ENCODE measurements at places on chromosomes 1 and 21.

DNA sequence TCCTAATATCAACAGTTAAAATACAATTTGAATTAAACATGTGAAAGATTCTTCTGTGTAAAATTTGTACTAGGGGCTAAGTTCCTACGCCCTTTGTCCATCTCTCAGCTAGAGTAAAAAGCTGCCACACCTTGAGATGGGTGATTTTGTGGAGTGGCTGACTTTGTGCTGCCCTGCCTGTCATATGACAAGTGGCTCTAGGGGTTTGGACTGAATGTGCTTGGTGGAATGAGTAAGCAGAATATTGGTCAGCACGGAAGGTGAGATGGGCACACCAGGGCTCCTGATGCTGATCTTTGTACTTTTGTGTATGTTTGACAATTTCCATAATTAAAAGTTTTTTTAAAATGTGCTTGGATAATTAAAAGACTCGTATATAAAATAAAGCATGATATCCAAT lies 133.6 kb upstream of the SLC45A1 start:
- no peak for DNase-seq

GRCh38 chr21:42836402-42836666 lies 43.0 kb downstream of the WDR4 start:
- DNase-seq: no peak

DNA sequence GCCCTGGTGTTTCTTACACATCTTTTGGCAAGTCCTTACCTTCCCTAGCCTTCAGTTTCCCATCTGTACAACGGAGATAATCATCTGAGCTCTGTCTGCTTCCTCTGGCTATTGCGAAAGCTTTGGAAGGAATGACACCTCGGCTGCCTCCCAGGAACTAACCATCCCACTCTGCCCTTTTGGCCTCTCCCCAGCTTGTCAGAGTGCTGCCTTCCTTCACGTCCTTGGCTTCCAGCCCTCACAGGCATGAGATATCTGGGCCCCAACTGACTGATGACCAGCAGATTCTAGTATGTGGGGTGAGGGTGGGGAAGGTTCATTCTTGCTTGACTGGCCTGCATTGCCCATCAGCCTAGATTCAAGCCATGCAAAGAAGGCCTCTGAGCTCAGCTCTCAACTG lies 253.1 kb upstream of the FGGY start:
- no peak for DNase-seq

DNA sequence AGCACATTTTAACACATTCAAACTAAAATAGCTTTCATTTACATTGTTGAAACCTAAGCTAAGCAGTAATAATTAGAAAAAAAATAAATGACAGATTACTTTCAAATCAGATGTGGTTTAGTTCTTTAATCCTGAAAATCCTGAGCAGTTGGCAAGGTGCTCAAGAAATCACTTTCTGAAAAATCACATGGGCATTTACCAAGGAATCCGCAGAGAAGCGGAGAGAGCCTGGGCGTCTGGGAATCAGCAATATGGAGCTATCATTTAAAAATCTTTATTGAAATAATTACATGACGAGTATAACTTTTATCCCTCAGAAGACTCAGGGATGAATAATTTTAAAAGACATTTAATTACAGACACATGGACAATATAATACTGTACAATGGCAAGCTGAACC lies 30.2 kb downstream of the GRIK1 start:
- DNase-seq: no peak

GRCh38 chr1:5887349-5887970 lies 104.8 kb downstream of the NPHP4 start:
- DNase-seq: no peak

GRCh38 chr21:37848721-37849490 lies 67.4 kb downstream of the KCNJ6 start:
- DNase-seq: no peak

- no peak for DNase-seq
Measured at GRCh38 chr1:32111040-32111623, 3.3 kb downstream of the KPNA6 start.

DNA sequence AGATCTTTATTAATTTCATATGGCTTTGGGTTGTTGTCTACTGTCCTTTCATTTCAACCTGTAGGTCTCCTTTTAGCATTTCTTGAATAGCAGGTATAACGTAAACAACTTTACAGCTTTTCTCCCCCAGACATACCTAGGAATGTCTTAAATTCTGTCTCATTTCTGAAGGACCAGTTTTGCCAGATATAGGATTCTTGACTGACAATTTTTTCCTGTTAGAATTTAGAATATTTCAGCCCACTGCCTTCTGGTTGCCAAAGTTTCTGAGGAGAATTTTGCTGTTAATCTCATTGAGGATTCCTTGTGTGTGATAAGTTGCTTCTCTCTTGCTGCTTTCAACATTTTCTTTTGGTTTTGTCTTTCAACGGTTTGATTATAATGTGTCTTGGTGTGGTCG lies 60.1 kb downstream of the CCDC30 start:
- no peak for DNase-seq

DNA sequence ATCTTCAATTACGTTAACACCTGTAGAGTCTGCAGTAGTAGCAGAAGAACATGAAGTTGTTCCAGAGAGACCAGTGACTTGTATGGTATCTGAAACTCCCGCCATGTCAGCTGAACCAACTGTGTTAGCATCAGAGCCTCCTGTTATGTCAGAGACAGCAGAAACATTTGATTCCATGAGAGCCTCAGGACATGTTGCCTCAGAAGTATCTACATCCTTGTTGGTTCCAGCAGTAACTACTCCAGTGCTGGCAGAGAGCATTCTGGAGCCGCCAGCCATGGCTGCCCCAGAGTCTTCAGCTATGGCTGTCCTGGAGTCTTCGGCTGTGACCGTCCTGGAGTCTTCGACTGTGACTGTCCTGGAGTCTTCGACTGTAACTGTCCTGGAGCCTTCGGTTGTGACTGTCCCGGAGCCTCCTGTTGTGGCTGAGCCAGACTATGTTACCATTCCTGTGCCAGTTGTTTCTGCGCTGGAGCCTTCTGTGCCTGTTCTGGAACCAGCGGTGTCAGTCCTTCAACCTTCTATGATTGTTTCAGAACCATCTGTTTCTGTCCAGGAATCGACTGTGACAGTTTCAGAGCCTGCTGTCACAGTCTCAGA lies 10.3 kb downstream of the SON start:
- DNase-seq: no peak

DNA sequence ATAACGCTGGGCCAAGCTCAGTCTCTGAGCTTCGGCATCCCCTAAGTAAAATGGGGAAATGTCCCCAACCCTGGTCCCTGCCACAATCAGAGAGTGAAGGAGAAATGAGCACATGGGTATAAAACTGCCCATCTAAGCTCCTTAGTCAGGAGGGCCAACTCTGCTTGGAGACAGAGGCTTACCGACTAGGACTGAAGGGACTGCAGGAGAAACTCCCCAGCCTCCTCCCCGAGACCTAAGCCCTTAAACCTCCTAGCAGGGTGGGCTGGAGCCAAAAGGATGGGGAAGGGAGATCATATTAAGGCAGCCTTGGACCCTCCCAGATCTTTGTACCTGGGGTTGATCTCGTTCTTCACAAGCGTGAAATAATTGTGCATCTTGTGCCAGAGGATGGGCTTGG lies 5.5 kb downstream of the ETNK2 start:
- DNase-seq: no peak

GRCh38 chr1:172746091-172746949 lies 87.4 kb downstream of the FASLG start:
- DNase-seq: peak; percentile 53

- no peak for DNase-seq
Measured at GRCh38 chr1:151584780-151585179, 27.1 kb upstream of the SNX27 start.

- DNase-seq: no peak
Measured at GRCh38 chr1:45815667-45816458, 12.5 kb downstream of the MAST2 start.

GRCh38 chr1:99599678-99600175 lies 46.2 kb upstream of the PALMD start:
- no peak for DNase-seq

DNA sequence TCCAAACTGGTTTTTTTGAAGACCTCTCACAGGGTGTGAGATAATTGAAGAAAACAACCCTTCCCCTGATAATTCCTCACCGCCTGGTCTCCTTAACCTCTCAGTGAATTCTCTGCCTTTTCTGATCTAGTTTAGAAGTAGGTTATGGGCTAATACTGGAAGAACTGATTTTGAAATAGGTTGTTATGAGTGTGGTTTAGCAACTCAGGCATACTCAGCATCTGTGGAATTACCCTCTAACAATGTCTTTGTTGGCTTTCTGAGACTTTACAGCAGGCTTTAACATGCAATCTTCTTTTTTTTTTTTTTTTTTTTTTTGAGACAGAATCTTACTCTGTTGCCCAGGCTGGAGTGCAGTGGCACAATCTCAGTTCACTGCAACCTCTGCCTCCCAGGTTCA lies 10.3 kb upstream of the PLD5 start:
- DNase-seq: no peak

- no peak for DNase-seq
Measured at GRCh38 chr1:212295579-212295978, 10.4 kb downstream of the PPP2R5A start.

DNA sequence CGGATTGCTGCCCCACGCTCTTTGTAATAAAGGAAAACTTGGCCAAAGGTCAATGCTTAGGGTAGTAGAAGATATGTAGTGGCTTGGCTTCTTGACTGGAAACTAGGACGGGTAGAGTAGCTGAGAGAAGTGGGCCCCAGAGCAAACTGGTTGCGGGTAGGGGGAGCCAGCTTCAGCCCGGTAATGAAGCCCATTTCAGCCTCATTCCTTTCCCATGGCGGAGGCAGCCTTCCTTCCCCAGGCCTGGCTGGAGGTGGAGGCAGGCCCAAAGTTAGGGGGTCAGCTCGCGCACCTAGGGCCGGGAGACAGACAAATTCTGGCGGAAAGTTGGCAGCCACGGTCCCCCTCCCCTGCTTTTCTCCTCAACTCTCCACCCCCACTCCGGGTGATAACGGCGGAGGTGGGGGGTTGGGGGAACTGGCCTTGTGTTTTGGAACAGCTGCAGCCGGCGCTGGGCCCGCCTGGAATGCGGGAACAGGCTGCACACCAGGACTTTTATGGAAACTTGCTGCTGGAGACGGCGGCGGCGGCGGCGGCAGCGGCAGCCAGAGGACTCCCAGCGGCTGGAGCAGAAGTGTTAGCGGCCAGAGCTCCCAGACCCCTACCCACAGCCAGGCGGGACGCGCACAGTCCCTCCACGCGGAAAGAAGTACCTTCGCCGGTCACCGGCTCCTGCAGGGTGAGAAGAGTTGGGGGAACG lies at the start of gene NEXN:
Gene NEXN (plus strand): TSS at position 544 of the 700 bp plus-strand sequence. CDS start 27,483 bp downstream, outside the sequence.
- no peak for DNase-seq

DNA sequence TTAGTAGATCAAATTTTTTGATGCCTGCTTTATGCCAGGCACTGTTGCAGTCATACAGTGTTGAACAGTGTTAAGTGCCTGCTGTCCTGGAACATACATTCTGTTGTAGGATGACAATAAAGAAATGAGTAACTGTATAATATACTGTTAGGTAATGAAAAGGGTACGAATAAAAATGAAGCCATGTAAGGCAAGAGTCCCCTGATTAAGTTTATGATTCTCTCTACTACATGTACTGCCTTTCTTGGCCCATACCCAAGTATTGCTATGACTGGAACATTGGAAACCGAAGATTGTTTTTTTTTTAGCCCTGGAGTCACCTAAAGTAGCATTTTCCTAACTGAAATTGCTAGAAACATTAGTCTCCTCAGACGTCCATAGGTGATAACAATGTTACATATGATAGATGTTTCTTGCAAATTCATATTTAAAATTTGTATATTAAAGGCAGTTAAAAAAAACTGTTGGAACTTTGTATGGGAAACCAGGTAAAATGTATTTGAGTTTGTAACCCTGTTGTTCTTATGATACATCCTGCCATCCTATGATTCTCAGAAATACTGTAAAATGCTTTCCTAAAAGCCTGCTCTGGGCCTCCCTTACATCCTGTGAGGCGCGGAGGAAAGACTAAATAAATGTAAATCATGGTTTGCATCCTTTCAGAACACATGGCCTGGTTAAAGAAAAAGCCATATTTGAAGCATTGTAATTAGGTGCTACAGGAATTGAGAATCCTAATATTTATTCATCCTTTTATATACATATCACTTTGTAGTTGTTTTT lies 5.8 kb downstream of the ATP5PB start:
- no peak for DNase-seq

DNA sequence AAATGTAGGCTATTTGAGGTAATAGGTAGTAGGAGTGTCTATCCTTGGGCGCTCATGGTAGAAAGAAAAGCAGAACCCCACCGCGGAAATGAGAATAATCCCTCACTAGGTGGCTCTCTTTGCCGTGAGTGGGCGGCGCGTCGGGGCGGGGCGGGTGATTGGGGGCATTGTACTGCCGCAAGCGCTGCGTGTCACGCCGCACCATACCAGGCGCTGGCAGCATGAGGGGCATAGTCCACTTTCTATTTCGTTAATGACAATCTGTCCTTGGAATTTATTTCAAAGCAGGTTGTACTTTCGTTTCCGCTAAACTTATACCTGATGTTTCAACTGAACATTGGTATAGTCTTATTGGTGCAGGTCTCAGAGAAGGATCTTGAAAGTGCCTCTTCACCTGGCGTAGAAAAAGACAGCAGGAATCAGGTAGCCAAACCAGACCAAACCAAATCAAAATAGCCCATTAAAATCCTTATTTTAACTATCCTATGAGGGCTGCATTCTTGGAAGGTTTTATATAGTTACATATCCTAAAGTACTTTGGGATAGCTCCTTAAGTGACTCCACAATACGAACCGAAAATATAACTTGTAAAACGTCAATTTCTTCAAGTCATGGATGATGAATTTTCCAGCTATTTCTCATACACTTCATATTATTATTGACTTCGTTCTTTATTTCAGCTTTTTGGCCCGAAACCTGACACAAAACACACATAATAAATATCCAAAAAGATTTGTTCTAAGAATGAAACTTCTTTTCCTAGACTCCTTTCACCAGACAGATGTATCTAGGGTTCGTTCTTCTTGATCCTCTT lies 1.9 kb upstream of the SMG7 start:
- no peak for DNase-seq

DNA sequence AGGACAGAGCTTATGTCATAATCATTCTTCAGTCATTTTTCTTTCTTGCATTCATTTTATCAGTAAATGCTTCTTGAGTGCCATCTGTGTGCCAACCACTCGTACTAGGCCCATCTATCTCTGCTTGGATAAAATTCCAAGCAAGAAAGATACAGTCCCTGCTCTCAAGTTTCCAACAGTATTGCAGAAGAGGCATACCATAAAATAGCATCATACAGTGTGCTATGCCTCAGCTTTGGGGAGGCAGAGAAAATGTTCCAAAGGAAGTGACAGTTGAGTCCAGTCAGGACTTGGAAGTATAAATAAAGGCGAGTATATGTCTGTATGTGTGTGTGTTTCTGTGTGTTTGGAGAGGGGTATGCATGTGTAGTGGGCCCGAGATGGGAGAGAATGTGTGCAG lies 113.4 kb upstream of the HOOK1 start:
- no peak for DNase-seq

- peak; percentile 50 for DNase-seq
Measured at GRCh38 chr1:236904892-236905741, 99.1 kb downstream of the MT1HL1 start.
